ENCODE measurements at places on chromosomes 6 and 20.

DNA sequence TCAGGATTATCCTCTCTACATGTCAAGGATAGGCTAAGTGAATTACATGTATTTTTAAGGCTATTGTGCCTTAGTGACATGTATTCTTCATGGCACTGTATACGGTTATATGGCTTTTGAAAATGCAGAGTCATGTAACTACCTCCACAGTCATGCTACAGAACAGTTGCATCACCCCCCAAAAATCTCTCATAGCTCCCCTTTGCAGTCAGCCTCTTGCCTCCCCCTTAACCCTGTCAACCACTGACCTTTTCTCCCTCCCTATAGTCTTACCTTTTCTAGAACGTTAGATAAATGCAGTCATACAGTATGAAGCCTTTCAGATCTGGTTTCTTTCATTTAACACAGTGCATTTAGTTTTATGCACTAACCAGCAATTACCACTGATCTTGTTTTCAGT, 10.3 kb upstream of the RNF24 start:
- no peak for DNase-seq

- no peak for DNase-seq
Measured at GRCh38 chr6:134425513-134425912, 107.6 kb upstream of the SGK1 start.

DNA sequence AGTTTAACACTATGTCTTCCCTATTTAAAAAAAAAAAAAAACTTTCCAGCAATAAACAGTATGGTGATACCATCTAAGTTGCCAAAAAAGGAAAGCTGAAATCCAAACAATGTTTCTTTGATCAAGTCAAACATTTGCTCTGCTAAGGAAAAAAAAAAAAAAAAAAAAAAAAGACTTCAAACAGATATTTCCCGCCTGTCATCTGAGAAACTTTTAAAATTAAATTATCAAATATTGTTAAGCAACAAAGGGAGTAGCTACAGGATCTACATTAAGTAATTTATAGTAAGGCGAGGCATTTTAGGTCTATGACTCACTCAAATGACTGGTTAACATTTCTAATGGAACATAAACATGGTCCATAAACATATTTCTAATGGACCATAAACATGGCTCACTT, 121.2 kb downstream of the DST start:
- DNase-seq = no peak

GRCh38 chr6:108168501-108169463, 3.0 kb downstream of the NR2E1 start:
- peak; percentile 43 for DNase-seq

GRCh38 chr20:51457533-51457932, 85.0 kb downstream of the NFATC2 start:
- no peak for DNase-seq

- no peak for DNase-seq
Measured at GRCh38 chr6:117317261-117317660, 51.9 kb downstream of the VGLL2 start.

DNA sequence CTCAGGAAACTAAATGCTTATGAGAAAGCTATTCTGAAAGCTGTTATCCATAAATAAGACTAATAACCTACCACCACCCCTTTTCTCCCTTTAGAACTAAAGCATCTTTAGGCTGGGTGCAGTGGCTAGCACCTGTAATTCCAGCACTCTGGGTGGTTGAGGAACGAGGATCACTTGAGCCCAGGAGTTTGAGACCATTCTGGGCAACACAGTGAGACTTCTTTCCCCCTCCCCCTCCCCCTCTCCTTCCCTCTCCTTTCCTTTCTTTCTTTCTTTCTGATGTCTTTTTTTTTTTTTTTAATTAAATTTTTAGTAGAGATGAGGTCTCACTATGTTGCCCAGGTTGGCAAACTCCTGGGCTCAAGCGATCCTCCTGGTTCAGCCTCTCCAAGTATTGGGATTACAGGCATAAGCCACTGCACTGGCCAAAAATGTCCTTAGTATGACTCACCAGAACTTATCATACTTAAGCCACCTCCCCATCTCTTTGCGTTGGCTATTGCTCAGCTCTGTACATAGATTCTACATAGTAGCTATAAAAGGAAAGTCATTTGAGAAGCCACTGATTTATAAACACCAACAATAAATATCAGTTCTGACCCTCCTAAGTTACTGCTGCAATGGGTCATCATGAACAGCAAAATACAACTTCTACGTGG, 54.8 kb upstream of the SPDEF start:
- no peak for DNase-seq

DNA sequence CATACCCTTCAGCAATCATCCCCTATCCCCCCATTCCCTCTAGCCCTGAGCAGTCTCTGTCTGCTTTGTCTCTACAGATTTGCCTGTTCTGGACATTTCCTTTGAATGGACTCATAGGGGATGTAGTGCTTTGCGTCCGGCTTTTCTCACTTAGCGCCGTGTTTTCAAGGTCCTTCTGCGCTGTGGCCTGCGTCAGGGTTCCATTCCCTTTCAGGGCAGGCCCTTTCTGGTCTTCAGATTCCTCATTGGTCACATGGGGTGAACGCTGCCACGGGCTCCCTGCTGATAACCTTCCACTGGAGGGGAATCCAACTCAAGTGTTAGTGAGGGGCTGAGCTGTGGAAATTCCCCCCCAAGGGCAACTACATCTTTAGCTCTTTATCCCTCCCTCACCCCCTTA, 36.4 kb upstream of the APCDD1L start:
- no peak for DNase-seq

DNA sequence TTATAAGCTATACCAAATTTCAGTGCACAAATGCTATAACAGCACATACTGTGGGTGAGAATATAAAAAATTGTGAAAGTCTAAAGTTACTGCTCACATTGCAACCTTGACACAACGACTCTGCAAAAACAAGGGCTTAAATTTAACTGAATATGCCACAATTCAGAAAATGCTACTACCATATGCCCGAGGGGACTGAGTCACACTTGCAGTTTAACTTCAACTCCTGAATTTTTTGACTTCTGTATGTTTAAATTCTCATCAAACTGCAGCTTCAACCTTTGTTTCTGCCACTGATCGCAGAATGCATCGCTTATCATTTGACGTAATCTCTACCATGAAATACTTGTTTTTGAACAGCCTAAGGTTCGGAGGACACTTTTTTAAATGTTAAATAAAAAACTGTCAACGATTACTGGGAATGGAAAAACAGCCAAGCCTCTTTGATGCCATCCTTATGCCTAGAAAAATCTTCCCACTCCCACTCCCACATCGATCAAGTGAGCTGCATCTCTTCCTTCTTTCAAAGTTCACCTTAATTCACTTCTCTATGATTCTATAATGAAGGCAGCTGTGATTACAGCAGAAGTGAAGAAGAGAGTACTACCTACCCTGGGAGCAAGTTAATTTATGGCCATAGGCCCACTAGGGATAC, 136.5 kb downstream of the ATXN1 start:
- DNase-seq = no peak

DNA sequence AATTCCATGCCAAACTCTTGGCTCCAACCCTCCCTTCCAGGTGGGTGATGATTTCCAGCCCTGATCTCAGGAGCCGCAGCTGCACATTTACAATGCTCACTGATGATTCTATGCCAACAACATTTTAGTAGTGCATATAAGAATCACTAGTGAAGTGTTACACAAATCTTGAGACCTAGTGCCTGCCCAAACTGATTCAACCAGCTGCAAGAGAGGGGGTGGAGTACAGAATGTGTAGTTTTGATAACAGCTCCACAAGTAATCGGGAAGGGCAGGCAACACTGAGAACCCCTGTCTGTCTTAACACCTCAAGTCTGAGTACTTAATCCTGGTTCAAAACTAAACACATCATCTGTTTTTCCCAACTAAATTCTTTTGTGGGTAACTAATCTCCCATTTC, 91.7 kb downstream of the PRDM1 start:
- no peak for DNase-seq

GRCh38 chr20:46323557-46323956, 15.3 kb upstream of the CDH22 start:
- DNase-seq = no peak

GRCh38 chr6:159439651-159440050, 253.4 kb downstream of the SOD2 start:
- no peak for DNase-seq

- DNase-seq = no peak
Measured at GRCh38 chr20:50320901-50321796, 130.5 kb downstream of the CEBPB start.

GRCh38 chr6:44442236-44442635, 54.7 kb downstream of the CDC5L start:
- no peak for DNase-seq

GRCh38 chr6:31187780-31188194, 17.3 kb upstream of the POU5F1 start:
- DNase-seq = no peak

- DNase-seq = no peak
Measured at GRCh38 chr6:15970517-15970916, 158.4 kb upstream of the MYLIP start.

DNA sequence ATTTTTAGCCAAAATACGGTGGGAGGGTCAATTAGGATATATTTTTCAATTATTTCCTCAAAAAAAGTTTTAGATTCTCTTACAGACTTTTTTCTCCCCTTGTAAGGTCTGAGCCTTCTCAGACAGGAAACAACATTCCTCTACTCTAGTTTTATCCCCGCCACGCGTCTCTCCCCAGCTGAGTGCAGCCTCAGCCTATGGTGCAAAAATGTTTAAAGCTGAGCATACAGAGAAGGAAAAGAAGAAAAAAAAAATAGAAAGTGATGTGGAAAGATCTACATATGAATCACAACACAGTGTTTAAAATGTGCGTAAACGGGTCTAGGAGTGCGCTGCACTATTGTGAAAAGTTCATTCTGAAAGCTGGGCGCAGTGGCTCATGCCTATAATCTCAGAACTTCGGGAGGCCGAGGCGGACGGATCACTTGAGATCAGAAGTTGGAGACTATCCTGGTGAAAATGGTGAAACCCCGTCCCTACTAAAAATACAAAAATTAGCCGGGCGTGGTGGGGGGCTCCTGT, 159.0 kb downstream of the TRIM27 start:
- no peak for DNase-seq

- no peak for DNase-seq
Measured at GRCh38 chr20:1003920-1004697, 2.0 kb upstream of the RSPO4 start.

Data from Ammon's horn (tissue), 1 donor.